ENCODE measurements at places on chromosomes 11 and 22. TPM values are rescaled to one million over a fixed set of nuclear protein-coding genes. Genes with fewer than 3 reads are reported as not detected.

SLC22A12 gene
- total RNA-seq = not detected

KCNC1 gene
- not detected for total RNA-seq

DNA sequence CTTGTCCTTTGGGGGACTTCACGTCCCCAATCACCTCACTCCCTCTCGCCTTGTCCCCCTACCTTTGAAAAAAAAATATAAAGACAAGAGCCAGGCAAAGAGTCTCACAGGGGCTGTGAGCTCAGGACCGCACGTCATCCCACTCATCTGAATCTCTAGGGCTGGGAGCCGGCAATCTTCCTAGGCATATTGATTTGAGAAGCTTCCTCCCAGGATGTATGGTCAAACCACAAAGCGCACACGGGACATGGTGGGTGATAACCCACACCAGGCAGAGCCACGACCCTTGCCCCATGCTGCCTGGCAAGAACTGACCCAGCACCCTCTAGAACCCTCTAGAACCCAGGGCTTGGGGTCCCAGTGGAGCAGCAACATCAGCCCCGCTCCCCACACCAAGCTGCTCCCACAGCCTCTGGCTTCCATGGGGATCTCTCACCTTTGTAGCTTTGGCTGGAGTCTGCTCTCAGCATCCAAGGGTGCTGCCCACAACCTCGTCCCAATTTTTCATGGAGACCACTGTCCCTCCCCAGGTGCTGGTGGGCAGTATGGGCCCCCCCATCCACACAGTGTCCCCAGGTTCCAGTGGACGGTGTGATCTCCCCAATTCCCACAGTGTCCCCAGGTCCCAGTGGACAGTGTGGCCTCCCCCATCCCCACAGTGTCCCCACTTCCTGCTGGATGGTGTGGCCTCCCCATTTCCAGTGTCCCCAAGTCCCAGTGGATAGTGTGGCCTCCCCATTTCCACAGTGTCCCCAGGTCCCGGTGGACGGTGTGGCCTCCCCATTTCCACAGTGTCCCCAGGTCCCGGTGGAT is 85.2 kb upstream of the FGF3 start:
- H3K4me1 ChIP-seq = peaks cover 18% of the 10 kb centered on the region
- no peak for DNase-seq
- H3K27me3 ChIP-seq = peaks cover 49% of the 10 kb centered on the region
- no peak overlapping the region for H3K27ac ChIP-seq
- H3K36me3 ChIP-seq = no peaks in the 10 kb centered on the region

DNA sequence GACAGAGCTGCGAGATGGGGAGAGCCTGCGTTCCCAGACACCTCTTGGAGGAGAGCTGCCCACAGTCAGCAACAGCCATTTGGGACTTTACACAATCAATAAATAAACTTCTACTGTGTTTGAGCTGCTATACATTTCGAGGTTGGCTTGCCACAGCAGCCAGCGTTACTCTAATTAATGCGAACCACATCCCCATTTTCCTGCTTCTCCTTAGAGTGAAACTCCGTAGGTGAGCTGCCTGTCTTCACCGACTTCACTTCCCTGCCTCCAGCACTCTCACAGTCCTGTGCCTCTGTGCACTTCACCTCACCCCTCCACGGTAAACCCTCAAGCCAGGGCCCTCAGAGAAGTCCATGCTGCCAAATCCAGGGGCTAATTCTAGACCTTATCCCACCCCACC is 5.9 kb upstream of the SLC22A12 start:
- H3K27ac ChIP-seq = no peak overlapping the region
- no peak overlapping the region for H3K4me3 ChIP-seq
- H3K27me3 ChIP-seq = no peaks in the 10 kb centered on the region
- H3K36me3 ChIP-seq = no peaks in the 10 kb centered on the region

GRCh38 chr11:73398132-73398526 is 21.9 kb downstream of the RELT start:
- no peaks in the 10 kb centered on the region for H3K36me3 ChIP-seq
- no peak overlapping the region for H3K4me3 ChIP-seq
- DNase-seq = no peak
- H3K4me1 ChIP-seq = no peaks in the 10 kb centered on the region
- no peak overlapping the region for H3K27ac ChIP-seq

GRCh38 chr11:69211920-69212797 is 56.4 kb downstream of the SMIM38 start:
- H3K27me3 ChIP-seq = no peaks in the 10 kb centered on the region
- no peaks in the 10 kb centered on the region for H3K4me1 ChIP-seq
- no peak for DNase-seq
- H3K27ac ChIP-seq = no peak overlapping the region
- no peaks in the 10 kb centered on the region for H3K36me3 ChIP-seq

All from stomach (tissue), 19 donors.